ENCODE measurements at places on chromosomes 11 and 22.
A peak's percentile ranks its signal among the peaks of the same experiment; 100 is the strongest.

DNA sequence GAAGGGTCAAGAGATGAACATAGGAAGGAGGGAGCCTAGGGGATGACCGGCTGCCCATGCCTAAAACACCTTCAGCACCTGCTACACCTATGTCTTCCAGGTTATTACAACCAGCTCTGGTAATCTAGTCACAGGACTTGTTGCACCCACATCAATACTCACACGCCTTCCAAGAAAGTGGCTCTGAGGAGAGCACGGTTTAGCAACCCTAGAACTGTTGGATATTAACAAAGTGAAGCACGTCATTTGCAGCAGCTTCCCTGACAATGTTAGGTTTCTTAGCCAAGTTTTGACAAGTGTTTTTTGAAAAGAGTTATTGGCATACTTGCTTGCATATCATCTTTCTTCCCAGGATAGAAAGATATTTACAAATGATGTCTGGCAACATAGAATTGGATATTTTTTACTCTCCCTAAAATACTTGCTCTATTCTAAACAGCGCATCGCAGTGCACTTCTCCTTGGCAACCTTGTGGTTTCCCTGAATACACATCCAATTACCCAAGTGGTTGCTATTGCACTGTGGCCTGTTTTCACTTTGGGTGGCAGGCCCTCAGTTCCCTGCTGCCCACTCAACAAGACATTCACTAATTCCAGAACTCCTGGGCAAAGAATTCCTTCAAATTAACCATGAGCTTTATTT lies 94.3 kb upstream of the ARHGAP42 start:
- DNase-seq: no peak

GRCh38 chr11:75113030-75113429 lies 16.4 kb upstream of the OR2AT4 start:
- no peak for DNase-seq

DNA sequence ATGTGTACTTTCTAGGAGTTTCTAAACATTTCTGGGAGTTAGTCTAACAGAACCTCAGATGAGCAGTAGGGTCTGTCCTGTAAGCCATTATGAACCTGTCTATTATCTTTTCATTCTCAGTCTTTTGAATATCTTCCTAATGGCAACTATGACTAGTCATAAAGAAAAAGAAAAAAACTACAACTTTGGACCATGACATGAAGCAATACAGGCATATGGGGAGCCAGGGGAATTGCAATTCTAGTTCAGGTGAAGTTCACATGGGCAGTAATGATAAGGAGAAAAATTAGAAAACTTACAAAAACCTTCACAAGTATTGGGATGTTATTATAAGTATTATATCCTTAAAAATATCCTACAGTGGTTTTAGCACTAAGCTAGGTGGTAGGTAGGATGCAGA lies 649.0 kb upstream of the ANO5 start:
- DNase-seq: no peak

GRCh38 chr11:1139441-1140083 lies 18.2 kb upstream of the MUC5AC start:
- DNase-seq: no peak

DNA sequence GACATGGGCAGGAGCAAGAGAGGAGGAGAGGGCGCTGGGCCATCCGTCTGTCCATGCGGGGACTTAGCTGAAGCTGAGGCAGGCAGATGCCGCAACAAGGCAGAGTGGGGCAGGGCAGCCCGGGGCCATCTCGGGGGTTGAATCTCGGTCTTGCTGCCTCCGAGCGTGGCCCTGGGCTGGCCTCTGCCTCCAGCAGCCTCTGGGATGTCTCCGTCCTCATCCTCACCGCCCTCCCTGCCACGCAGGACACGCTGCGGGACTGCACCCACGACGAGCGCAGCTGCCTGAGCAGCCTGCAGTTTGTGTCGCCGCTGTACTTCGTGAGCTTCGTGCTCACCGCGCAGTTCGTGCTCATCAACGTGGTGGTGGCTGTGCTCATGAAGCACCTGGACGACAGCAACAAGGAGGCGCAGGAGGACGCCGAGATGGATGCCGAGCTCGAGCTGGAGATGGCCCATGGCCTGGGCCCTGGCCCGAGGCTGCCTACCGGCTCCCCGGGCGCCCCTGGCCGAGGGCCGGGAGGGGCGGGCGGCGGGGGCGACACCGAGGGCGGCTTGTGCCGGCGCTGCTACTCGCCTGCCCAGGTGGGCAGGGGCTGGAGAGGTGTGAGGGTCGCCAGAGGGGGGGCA lies 108.4 kb downstream of the CACNA1I start:
- no peak for DNase-seq

DNA sequence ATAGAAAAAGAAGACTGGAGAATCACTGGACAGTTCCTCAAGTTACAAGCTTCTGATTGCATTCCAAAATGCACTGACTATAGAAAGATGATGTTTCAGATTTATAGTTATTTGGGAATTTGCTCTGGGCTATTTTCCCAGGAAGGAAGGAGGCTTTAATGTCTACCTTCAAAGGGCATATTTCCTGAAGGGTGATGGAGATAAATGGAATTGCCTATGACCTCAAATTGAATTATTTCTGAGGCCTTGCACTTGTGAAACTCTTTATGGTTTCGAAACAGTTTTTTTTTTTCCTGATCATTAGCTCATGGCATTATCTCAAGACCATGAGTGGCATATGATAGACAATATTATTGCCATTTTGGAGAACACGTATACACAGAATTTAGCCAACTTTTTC lies 333.9 kb downstream of the METTL15 start:
- no peak for DNase-seq

DNA sequence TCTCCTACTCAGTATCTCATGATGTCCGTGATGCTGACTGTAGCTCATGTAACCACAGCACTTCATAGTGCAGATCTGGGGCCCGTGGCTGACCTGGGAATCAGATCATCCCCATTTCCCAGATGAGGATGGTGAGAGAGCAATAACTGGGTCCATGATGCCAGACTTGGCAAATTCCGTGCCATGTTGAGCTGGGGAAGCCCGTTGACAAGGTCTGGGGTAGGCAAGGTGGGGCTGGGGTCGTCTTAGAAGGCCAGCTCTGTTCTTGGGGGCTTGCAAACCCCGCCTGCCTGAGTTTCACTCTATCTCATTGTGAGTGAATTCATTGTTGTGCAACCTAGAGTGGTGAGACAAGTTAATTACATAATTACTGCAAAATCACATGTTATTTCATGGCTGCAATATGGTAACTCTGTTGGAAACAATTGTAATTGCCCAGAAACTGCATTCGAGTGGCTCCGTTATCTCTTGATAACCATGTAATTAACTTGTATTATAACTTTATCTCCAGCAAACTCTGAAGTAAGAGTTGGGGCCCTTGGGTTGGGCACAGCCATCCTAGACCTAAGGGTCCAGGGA lies 41.7 kb downstream of the LMO1 start:
- DNase-seq: no peak

DNA sequence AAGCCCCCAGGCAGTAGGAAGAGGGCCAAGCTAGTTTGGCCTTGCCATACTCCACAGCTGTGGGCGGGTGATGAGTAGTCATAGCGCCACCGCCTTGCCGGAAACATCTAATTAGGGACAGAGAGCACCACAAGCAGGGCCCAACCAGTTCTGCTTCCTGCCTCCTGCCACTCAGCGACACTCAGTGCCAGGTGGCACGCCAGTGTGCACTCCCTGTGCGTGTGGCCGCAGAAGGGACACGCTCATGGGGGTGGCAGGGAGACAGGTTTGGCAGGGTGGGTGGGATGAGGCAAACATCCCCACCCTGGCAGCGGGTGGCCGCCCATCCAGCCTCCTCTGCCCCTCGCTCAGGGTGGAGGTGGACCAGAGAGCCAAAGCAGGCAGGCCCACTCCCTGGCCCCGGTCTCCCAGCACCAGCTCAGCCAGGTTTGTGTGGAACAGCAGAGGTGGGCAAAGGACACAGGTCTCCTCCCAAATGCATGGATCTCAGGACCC lies 4.9 kb downstream of the OVOL1 start:
- DNase-seq: no peak

- DNase-seq: no peak
Measured at GRCh38 chr11:95586155-95586554, 203.4 kb downstream of the FAM76B start.

DNA sequence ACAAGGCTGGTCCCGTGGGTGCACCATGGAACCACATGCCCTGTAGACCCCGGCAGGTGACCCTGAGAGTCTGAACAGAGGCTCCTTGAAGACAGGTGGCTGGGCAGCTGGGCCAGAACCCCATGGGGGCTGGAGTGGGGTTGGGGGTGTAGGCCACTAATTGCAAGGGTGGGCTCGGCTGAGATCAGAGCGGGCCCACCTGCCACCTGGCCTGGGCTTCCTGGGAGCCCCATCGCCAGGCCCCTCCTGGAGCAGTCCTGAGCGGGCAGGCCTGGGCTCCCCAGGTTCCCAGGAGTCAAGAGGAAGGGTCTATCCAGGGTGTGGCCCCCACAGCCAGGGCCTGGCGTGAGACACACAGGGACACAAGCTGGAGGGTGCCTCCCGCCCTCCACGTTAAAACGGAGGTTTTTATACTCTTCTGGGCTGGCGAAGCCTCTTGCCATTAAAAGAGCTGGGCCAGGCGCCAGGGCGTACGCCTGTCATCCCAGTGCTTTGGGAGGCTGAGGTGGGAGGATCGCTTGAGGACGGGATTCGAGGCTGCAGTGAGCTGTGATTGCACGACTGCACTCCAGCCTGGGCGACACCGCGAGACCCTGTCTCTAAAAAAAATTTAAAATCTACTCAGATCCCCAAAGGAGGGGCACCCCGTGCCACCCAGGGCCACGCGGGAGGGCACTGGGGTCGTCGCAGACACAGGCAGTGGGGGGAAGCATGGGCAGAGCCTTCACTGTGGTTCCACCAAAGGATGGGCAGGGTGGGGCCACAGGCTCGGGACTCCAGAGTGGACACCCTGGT lies 4.8 kb upstream of the TRABD start:
- DNase-seq: peak; percentile 12

- DNase-seq: no peak
Measured at GRCh38 chr11:76320929-76321328, 60.0 kb downstream of the THAP12 start.

DNA sequence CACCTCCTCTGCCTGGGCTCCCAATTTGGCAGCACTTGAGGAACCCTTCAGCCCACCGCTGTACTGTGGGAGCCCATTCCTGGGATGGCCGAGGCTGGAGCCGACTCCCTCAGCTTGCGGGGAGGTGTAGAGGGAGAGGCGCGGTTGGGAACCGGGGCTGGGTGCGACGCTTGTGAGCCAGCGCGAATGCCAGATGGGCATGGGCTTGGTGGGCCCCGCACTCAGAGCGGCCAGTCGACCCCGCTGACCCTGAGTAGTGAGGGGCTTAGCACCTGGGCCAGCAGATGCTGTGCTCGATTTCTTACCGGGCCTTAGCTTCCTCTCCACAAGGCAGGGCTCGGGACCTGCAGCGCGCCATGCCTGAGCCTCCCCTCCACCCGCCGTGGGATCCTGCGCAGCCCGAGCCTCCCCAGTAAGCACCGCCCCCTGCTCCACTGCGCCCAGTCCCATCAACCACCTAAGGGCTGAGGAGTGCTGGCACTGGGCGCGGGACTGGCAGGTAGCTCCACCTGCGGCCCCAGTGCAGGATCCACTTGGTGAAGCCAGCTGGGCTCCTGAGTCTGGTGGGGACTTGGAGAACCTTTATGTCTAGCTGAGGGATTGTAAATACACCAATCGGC lies 58.3 kb upstream of the DEFB108B start:
- no peak for DNase-seq

- no peak for DNase-seq
Measured at GRCh38 chr22:20601308-20601707, 93.9 kb downstream of the MED15 start.

DNA sequence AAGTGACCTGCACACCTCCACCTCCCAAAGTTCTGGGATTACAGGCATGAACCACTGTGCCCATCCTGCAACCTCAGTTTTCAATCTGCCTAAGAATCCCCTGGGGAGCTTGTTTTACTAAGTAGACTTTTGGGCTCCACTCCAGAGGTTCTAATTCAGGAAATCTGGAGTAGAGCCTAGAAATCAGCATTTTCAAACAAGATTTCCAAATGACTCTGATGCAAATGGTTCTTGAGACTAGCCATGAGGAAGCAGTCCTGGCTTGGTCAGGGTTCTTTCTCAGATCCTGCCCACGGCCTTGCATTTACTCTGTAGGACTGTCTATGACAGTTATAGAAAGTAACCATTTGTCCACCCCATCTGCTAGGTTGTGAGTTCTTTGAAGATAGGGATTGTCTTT lies 1.6 kb upstream of the KCNE3 start:
- DNase-seq: no peak

- no peak for DNase-seq
Measured at GRCh38 chr11:86518211-86518610, 143.5 kb downstream of the CCDC81 start.

GRCh38 chr22:39353346-39353745 lies 3.6 kb downstream of the SYNGR1 start:
- no peak for DNase-seq

GRCh38 chr11:125071846-125072217 lies 8.7 kb downstream of the SLC37A2 start:
- no peak for DNase-seq

DNA sequence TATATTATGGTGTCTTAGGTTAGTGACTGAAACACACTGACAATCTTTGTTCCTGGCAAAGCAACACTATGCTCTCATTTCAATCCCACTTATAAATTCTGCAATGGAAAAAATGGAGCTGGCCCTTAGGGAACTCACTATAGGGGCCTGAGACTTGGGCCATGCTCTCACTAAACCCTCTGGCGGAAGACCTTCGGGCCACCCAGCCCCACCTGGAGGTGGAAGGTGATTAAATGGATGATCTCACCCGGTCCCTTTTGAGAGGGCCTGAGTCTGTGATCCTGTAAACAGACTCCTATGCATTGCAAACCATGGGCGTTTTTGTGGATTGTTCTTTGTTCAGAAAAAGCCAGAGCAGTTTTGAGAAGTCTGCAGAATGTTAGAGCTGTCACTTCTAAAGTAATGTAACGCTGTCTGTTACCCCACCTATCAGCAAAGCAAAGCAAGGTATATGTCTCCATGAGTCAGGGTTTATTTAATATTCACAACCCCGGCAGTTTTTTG lies 17.0 kb upstream of the CDON start:
- DNase-seq: no peak

DNA sequence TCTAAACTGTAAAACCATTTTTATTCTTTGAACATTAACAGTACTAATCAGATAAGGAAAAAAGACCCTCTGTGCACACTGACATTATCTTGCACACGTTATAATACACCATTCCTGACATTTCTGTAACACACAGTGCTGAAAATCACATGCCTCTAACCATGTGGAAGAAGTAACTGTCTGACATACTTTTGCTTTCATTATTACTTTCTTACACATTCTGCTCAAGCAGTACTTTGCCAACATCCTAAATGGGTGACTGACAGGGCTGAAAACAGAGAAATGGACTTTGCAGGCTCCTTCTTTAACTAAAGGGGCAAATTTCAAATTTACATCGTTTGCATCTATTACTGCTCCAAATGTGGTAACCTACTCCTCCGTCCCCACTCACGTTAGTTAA lies 22.8 kb upstream of the TP53AIP1 start:
- peak; percentile 67 for DNase-seq

DNA sequence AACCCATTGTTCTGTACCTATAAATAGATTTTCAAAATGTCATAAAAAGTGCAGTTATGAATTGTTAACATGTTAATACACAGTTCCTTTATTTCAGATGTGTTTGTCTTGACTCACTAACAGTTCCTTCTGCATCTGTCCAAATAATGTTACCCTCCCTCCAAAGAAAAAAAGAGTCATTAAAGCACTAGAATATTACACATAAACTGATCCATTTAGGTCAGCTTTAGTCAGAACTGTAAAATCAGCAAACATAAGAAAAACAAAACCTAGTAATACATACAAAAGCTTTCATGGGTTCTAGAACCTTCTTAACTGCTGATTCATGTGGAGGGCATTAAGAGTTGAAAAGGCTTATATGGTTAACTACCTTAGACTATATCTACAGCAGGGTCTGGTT lies 65.4 kb downstream of the SESN3 start:
- DNase-seq: no peak

GRCh38 chr22:33221568-33221967 lies 163.4 kb upstream of the SYN3 start:
- DNase-seq: no peak

Data from T-helper 1 cell (primary cell).